Stimulated activated CD4-positive, alpha-beta T cell treated with anti-CD3 and anti-CD28 coated beads, Interleukin-2, amount 100 ng/mL, for 4 hours (primary cell): ENCODE measurements at places on chromosomes 6 and 20.

- no peak for DNase-seq
Measured at GRCh38 chr20:48270885-48271284, 485.6 kb upstream of the SULF2 start.

DNA sequence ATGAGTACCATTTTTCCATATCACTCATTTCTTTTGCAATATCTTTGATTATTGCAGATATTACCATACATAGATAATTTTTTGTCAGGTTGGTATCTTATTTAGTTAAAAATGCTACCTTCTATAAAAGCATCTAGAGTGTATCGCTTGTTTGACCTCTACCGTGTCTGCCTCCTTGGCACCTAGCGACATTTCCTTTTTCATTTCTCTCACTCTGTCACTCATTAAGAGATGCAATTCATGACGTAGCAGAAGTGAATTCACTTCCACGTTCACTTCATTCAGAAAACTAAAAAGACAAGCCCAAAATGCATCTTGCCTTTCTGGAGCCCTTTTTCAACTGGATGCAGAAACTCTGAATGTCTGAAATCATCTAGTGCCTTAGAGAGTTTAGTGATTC is 172.9 kb downstream of the MMS22L start:
- DNase-seq = no peak

DNA sequence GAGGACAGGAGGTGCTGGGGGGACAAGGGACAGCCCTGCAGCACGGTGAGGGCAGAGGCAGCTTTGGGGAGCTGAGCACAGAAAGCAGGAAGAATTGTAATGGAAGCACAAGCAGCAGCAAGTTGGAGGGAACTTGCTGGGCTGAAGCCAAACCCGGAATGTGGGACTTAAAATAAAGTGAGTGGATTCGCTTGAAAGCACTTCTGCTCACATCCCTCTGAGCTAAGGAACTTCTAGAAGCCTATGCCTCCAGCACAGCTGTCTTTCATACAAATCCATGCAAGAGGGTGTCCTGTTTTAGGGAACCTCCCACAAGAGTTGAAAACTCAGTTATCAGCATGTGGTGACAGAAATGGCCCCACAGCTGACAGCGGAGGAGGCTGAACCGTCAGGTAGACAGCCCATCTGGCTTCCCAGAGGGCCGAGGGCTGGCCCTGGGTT is 71.4 kb upstream of the MLN start:
- no peak for DNase-seq

DNA sequence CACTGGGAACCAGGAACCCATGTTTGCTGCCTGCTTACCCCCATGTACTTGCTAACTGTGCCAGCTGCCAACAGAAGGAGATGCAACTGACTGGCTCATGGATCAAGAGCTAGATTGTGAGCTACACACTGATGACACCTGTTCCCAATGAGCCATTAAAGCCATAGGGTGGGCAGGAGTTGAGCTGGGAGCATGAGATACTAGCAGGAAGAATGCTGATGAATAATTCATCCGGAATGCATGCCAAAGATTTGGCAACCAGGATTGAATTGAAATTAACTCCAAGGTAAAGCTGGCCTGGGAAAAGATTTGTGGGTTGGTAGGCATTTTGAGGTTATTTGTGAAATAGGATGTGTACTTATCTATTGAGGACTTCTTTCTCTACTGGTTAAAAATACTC is 631.1 kb downstream of the KIF16B start:
- DNase-seq = no peak
